ENCODE measurements at places on chromosomes 12 and 14. TPM values are rescaled to one million over a fixed set of nuclear protein-coding genes. Genes with fewer than 3 reads are reported as not detected.

CNTN1 gene
- 0.13 TPM for polyA plus RNA-seq

GRCh38 chr12:124730455-124730932 lies 133.2 kb downstream of the SCARB1 start:
- H3K4me1 ChIP-seq, result peaks cover 15% of the 10 kb centered on the region
- no peaks in the 10 kb centered on the region for H3K36me3 ChIP-seq
- no peak overlapping the region for H3K27ac ChIP-seq
- no peak for DNase-seq
- no peaks in the 10 kb centered on the region for H3K27me3 ChIP-seq

PZP gene
- not detected for polyA plus RNA-seq

C12orf56 gene
- not detected for polyA plus RNA-seq

NTF3 gene
- polyA plus RNA-seq, result not detected

DNA sequence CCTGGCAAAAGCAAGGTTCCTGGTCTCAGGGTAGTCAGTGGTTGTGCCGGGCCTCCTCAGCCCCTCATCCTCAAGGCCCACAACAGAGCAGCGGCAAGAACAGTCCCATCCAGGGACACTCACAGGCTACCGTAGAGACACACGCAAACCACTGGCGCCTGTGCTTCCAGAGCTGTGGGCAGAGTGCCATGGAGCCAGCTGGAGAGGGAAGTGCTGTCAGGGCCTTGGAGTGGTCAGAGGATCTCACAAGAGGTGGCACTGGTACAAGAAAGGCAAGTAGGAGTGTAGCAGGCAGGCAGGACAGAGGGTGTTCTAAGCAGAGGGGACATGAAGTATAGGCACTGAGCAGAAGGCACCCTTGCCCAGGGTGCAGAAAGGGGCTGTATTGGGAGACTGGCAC lies 34.6 kb downstream of the ANKRD9 start:
- peaks cover 4% of the 10 kb centered on the region for H3K36me3 ChIP-seq
- no peaks in the 10 kb centered on the region for H3K4me1 ChIP-seq
- no peak for DNase-seq
- H3K27ac ChIP-seq, result no peak overlapping the region
- H3K4me3 ChIP-seq, result no peak overlapping the region
- H3K27me3 ChIP-seq, result no peaks in the 10 kb centered on the region

GRCh38 chr14:71956920-71957563 lies 24.8 kb downstream of the RGS6 start:
- no peak overlapping the region for H3K4me3 ChIP-seq
- no peaks in the 10 kb centered on the region for H3K4me1 ChIP-seq
- no peak for DNase-seq
- no peaks in the 10 kb centered on the region for H3K27me3 ChIP-seq
- H3K36me3 ChIP-seq, result no peaks in the 10 kb centered on the region
- H3K27ac ChIP-seq, result no peak overlapping the region

ADCY6 gene
- 46.4 TPM for polyA plus RNA-seq

DNA sequence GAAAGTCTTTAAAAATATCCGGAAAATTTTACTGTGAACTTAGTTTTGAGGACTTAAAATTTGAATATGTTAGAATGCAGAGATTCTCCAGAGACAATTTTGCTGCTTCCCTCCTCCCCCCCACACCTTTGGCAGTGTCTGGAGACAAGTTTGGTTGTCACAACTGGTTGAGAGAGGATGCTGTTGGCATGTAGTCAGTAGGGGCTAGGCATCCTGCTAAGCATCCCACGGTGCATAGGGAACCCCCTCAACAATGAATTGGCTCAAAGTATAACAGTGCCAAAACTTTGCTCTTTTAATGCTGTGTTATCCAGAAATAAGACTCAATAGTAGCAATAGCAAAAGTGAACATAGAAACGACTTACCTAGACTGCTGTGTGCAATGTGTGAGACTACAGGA lies 3.6 kb downstream of the SRSF5 start:
- H3K4me1 ChIP-seq, result peaks cover 7% of the 10 kb centered on the region
- no peak overlapping the region for H3K4me3 ChIP-seq
- H3K36me3 ChIP-seq, result peaks cover 74% of the 10 kb centered on the region
- no peaks in the 10 kb centered on the region for H3K27me3 ChIP-seq
- no peak for DNase-seq

KRT5 gene
- not detected for polyA plus RNA-seq

FAM222A gene
- 4.2 TPM for polyA plus RNA-seq

DNA sequence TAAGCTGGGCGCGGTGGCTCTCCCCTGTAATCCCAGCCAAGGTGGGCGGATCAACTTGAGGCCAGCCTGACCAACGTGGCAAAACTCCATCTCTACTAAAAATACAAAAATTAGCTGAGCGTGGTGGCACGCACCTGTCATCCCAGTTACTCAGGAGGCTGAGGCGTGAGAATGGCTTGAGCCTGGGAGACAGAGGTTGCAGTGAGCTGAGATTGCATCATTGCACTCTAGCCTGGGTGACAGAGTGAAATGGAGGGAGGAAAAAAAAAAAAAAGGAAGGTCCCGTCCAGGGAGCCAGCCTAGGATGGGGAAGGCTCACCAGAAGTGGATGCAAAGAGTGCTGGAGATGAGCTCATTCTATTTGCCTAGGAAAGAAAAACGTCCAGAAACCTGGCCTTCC lies 1.9 kb upstream of the CD27 start:
- no peaks in the 10 kb centered on the region for H3K27me3 ChIP-seq
- no peak for DNase-seq
- no peak overlapping the region for H3K27ac ChIP-seq
- no peak overlapping the region for H3K4me3 ChIP-seq
- no peaks in the 10 kb centered on the region for H3K4me1 ChIP-seq

GRCh38 chr12:51926718-51927117 lies 19.4 kb downstream of the ACVRL1 start:
- H3K4me1 ChIP-seq, result no peaks in the 10 kb centered on the region
- no peaks in the 10 kb centered on the region for H3K36me3 ChIP-seq
- H3K27me3 ChIP-seq, result no peaks in the 10 kb centered on the region
- no peak overlapping the region for H3K4me3 ChIP-seq
- DNase-seq, result no peak

GRCh38 chr14:72945356-72946027 lies 19.2 kb downstream of the DCAF4 start:
- H3K27ac ChIP-seq, result no peak overlapping the region
- H3K4me1 ChIP-seq, result no peaks in the 10 kb centered on the region
- no peaks in the 10 kb centered on the region for H3K27me3 ChIP-seq
- no peak overlapping the region for H3K4me3 ChIP-seq
- no peaks in the 10 kb centered on the region for H3K36me3 ChIP-seq

SYCP3 gene
- 0.07 TPM for polyA plus RNA-seq

ACSS3 gene
- polyA plus RNA-seq, result 0.02 TPM

DNA sequence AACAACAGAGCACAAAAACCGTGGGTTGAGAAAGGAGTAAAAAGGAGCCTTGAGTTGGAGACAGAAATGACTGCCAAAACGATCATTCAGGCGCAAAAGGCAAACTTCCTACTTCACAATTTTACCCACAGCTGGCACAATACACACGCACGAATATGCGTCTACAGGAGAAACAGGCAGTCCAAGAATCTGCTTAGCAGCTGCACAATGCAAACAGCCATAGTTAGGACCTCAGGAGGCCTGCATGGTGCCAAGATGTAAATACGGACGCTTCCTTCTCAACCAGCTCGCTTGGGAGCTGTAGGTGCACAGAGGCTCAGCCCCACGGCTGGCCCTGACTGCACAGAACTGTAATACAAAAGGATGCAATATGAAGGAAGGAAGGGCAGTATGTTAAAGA lies 250.1 kb upstream of the CAND1 start:
- peaks cover 7% of the 10 kb centered on the region for H3K27me3 ChIP-seq
- H3K27ac ChIP-seq, result no peak overlapping the region

GRCh38 chr12:62207248-62207647 lies 53.0 kb upstream of the USP15 start:
- no peak overlapping the region for H3K4me3 ChIP-seq
- no peaks in the 10 kb centered on the region for H3K36me3 ChIP-seq
- no peaks in the 10 kb centered on the region for H3K27me3 ChIP-seq
- DNase-seq, result no peak

DNA sequence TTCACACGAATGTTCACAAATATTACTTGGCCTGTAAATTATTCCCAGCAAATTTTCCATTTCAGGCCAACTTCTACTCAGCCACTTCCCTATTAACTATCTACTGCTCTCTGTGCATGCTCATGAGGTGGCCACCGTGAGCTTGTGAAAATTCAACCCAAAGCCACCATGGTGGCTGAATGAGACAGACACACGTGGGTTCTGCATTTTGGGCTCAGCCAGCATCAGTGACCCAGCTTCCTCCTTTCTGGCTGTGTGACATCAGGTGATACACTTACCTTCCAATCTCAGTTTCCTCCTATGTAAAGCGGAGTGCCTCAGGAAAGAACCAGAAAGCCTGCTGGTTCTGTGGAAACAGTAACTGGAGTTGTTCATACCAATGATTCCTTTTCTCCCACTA lies 175.8 kb downstream of the FOXN3 start:
- H3K4me1 ChIP-seq, result no peaks in the 10 kb centered on the region
- DNase-seq, result no peak
- H3K27me3 ChIP-seq, result no peaks in the 10 kb centered on the region
- no peak overlapping the region for H3K4me3 ChIP-seq
- peaks cover 3% of the 10 kb centered on the region for H3K36me3 ChIP-seq

- no peak overlapping the region for H3K4me3 ChIP-seq
- H3K4me1 ChIP-seq, result peaks cover 5% of the 10 kb centered on the region
- H3K27ac ChIP-seq, result no peak overlapping the region
- no peaks in the 10 kb centered on the region for H3K36me3 ChIP-seq
Observed at GRCh38 chr12:58361056-58361455, 419.7 kb downstream of the ATP23 start.

DAZAP2 gene
- polyA plus RNA-seq, result 274 TPM

TRAFD1 gene
- polyA plus RNA-seq, result 18.2 TPM

ANKRD33 gene
- not detected for polyA plus RNA-seq

DNA sequence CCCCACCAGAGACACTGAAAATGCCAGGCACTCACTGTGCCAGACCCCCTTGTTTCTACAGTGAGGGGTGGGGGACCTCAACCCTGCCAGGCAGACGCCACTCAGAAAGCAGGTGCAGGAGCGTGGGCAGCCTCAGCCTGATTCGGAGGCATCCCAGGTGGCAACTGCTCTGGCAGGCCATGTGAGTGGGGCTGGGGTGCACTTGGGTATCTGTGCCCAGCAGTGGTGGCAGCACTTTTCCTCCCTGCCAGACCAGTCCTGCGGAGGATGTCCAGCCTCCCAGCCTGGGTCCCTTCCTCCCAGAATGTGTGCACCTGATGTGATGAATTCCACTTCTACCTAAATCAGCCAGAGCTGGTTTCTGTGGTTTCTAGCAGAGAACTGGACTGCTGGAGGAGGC lies 13.4 kb upstream of the TTC7B start:
- H3K4me1 ChIP-seq, result no peaks in the 10 kb centered on the region
- H3K4me3 ChIP-seq, result no peak overlapping the region
- no peak for DNase-seq
- no peaks in the 10 kb centered on the region for H3K27me3 ChIP-seq
- H3K27ac ChIP-seq, result no peak overlapping the region
- no peaks in the 10 kb centered on the region for H3K36me3 ChIP-seq

DNA sequence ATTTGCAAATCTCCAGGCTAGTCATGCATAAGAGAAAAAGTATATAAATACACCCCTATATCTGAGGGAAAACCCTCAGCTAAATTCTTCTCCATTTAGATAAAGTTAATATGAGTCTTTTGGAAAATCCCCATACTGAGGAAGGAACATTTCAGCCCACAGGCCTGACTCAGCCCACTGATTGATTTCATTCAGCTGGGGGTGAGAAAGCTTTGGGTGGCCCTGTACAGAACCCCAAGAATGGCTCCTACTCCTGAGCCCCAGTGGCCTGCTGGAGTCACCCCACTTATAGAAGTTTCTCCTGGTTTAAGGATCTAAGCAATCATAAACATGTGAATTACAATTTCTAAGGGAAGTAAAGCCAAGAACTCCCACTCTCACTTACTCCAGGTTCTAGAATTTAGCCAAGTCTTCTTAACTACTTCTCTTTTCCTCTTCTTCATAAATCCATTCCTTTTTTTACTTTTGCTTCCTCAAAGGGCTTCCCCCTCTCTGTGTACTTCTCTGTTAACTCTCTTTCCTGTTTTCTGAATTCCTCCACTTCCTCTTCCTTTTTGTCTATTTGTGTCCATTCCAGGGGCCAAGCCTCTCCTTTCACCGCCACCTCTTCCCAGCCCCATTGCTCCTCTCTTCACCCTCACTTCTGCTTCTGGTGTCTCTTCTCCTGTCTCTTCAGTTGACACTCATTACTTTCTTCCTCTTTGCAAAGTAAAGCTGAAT lies 21.0 kb downstream of the RTN1 start:
- no peaks in the 10 kb centered on the region for H3K4me1 ChIP-seq
- H3K4me3 ChIP-seq, result no peak overlapping the region
- DNase-seq, result no peak
- H3K36me3 ChIP-seq, result no peaks in the 10 kb centered on the region

SOS2 gene
- polyA plus RNA-seq, result 6.2 TPM

FBXO21 gene
- polyA plus RNA-seq, result 44.2 TPM

DNA sequence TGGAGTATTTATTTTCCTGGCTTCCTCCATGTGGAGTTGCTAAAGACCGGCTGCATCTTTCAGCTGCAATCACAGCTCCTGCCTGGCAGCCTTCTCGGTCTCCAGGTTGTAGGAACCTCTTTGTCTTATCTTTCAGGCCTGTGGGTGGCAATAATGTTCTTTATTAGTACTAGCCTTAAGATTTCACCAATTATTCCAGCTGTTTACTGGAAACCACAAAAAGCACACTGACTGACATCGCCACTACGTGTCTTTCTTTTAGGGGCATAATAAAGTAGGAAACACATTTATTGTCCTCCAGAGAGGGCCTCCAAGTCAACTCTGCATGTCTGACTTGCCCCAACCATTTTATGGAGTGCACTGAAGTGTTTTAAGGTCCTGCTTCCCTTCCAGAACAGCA lies 1116.5 kb upstream of the TMEM132C start:
- H3K27me3 ChIP-seq, result no peaks in the 10 kb centered on the region
- H3K4me1 ChIP-seq, result no peaks in the 10 kb centered on the region
- DNase-seq, result no peak
- H3K27ac ChIP-seq, result no peak overlapping the region

- no peaks in the 10 kb centered on the region for H3K4me1 ChIP-seq
- H3K27me3 ChIP-seq, result no peaks in the 10 kb centered on the region
- H3K27ac ChIP-seq, result no peak overlapping the region
- H3K4me3 ChIP-seq, result no peak overlapping the region
Observed at GRCh38 chr12:66003951-66004350, 126.6 kb downstream of the LLPH start.

DNA sequence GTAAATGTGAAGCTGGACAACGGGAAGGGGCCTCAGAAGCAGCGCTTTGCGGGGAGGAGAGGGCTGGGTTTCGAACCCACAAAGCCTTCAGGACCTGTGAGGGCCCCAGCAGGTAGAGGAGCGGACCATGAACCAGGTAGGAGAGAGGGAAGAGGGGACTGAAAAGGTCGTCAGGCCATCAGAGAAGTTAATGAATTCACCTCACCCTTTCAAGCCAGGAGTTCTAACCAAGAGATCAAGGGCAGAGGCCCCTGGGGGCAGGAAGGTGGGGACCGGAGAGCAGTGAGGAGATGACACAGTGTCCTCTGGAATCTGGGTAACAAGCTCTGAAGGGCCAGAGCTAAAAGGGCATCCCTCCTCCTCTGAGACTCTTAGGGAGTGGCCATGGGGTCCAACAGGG lies 19.4 kb downstream of the SERPINA1 start:
- no peak for DNase-seq
- no peak overlapping the region for H3K27ac ChIP-seq
- H3K4me3 ChIP-seq, result no peak overlapping the region
- no peaks in the 10 kb centered on the region for H3K4me1 ChIP-seq

EGLN3 gene
- polyA plus RNA-seq, result 0.31 TPM
